ENCODE measurements at places on chromosomes 3 and 15.
A peak's percentile ranks its signal among the peaks of the same experiment; 100 is the strongest.

GRCh38 chr3:171508676-171509075 is 48.5 kb upstream of the TNIK start:
- no peak for DNase-seq

- no peak for DNase-seq
These were observed 2.1 kb upstream of the RHO start for GRCh38 chr3:129526121-129526900.

DNA sequence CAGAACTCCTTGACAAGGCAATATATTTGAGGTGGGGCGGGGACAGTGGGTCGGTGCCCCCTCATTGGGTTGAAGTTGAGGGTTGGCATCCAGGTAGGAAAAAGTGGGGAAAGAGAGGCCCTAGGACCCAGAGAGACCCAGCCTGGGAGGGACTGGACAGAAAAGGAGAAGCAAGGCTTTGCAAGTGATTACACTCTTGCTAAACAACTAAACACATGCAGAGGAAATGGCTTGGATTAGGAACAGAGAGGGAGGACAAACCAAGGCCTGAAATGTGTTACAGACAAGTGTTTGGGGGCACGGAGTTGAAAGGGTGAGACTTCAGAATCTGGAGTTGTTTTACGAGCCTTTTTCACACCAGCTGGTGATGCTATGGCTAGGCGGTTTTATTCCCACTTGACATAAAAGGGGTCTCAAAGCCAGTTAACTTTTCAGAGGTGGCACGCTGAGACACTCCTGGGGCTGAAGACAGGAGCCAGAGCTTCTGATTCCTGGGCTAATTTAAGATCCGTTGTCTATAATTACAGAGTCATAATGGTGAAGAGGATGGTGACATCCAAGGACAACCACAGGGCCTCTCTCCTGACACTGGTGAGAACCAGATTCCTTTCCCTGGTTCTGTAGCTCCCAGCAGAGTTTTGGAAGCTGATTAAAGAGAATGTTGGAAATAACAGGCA is 7.7 kb upstream of the KCTD6 start:
- no peak for DNase-seq

DNA sequence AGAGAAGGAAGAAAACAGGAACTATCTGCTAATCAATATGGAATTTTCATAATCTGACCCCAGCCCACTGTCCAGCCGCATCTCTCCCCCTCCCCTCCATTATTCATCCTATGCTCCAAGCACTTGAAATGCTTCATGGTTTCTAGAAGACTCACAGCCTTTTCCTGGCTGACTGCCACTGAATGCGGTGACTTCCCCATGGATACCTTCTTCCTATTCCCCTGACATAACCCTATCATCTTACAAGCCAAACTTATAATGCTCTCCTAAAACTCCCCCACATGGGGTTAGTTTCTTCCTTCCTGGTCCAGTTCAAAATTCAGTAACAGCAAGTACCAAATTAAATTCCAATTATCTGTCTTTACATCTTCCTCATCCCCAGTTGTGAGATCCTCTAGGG is 31.2 kb upstream of the PTX3 start:
- no peak for DNase-seq

DNA sequence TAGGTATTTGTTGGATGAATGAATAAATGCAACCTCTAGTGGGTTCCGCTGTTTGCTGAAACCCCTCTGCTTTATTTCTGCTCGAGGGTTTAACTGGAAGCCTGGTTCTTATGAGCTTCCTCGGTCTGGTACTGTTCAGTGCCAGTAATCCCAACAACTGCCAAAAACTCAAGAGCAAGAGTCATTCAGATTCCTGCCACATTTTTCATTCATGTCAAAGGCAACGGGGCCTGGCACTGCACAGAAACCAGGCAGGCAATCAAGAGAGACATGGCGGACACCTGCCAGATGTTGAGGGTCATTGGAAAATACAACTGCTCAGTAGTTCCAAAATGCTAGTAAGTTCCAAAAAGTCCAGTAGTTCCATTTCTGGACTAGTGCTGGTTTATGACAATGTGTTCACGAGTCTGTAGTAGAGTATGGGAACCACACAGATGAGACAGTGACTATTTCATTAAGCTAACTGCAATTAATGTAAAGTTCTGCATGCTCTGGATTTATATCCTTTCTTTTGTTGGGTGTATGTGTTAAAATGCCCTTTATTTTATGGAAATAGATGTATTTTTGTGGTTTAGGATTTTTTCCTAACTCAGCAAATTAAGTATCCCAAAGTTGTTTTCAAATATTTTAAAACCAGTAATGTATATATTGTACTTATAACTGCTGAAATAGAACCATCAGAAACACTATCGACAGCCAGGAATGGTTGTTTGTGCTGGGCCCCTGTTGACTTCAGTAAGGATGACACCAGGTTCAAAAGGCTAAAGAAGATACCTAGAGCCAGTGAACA is 22.7 kb upstream of the TMEM41A start:
- DNase-seq = no peak

GRCh38 chr15:64582202-64582601 is 121.8 kb downstream of the ZNF609 start:
- DNase-seq = no peak

- no peak for DNase-seq
These were observed 22.1 kb downstream of the ZNF621 start for GRCh38 chr3:40546816-40547215.

- no peak for DNase-seq
These were observed 12.9 kb upstream of the CPNE9 start for GRCh38 chr3:9690451-9691450.

DNA sequence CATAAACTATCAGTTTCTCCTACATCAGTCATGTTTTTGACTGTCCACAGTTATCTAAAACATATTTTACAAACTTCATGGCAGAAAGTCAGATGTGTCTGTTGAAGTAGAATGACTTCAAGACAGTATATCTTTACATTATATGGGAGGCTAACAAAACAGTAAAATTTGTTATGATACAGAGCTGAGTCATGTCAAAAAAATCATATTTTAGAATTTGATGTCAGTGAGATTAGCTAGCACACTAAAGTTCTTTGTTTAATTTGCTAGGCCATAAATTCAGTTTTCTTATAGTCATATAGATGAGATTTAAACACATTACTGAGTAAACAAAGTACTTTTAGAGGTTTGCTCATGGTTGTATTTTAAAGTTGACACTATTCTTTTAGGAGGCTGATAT is 80.3 kb upstream of the IGSF10 start:
- DNase-seq = no peak

GRCh38 chr15:64502151-64502550 is 41.8 kb downstream of the ZNF609 start:
- no peak for DNase-seq

DNA sequence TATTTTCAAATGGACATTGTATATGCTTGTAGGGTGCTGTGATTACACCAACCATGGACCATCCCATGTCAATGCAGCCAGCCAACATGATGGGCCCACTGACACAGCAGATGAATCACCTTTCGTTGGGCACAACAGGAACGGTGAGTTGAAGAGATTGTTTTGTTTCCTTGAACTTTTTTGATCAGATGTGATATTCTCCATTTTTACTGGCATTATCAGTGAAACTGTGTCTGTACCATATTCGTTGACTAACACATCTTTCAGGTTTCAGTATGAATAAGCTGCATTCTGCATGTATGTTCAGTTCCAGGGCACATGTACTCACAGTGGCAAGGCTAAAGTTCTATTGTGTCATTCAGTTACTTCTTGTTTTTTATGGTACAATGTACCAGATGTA is 655.2 kb downstream of the RBMS3 start:
- no peak for DNase-seq

DNA sequence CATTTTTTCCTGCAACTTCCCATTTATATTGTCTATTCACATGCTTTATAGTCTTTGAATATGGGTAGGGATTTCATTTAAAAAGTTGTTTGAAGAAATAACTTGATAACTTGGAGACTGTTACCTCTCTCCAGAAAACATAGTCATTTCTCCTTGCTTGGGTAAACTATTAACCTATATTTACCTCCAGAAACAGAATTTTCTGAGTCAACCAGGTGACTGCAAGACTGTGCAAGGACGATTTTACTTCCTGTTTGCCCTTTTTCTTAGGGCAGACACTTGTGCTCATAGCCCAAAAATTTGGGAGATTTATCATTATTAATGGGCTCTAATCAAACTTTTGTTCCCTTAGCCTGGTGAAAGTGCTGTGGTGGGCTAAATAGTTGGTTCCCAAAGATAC is 14.3 kb upstream of the MOBP start:
- no peak for DNase-seq

DNA sequence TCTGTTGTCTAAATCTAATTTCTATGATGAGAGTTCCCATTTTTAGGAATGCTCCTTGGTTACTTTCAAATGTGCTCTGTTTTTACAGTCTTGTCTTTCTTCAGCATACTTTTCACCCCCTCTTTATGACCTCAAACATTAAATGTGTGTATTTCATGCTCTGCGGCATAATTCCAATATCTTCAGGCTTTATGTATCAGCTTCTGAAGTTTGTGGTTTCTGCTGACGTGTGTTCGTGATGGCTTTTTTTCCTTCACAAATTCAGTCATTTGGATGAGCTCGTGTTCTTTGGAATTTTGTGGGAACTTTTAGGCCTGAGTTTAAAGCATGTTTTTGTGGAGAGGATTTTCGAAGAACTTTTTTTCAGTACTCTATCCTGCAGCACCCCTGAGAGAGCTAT is 97.7 kb upstream of the CHRNA7 start:
- no peak for DNase-seq

DNA sequence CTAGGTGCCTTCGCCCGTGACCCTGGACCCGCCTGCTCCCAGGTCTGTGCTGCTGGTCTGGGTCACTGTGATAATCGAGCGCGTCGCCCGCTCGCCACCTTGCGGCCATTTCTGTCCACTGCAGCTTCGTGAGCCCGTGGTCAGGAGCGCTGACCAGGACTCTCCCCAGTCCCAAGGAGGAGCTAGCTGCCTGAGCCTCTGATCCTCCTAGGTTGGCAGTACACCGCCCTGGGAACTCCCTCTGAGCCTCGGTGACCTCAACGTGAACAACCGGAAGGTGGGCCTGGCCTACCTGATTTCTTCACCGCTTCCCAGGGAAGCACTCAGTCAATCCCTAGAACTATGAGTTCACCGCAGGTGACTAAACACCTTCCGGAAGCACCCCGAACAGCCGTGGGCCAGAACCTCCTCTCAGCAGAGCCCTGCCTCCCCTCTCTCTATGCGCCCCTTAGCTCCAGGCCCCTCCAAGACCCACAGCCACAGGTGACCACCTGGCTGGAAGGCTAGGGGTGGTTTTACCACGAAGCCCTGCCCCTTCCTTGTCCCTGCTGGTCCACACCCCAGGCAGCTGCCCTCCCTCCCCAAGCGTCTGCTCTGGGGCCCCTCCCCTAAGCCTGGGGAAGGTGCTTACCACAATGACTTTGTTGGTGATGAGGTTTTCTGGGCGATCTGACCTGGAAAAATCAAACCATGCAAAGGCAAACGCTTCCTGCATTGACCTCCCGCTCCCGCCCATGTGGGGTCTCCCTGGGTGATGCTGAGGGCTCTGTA is 9.7 kb downstream of the PLA2G4D start:
- peak; percentile 20 for DNase-seq

DNA sequence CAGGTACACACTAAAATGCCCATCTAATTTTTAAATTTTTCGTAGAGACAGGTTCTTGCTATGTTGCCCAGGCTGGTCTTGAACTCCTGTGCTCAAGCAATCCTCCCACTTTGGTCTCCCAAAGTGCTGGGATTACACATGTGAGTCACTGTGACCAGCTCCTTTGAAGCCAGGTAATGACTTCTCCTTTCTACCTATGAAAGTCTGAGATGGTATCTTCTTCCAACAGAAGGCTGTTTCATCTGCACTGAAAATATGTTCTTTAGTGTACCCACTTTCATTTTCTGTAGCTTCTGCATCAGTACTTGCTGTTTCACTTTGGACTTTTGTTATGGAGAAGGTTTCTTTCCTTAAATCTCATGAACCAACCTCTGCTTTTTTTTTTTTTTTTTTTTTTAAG is 8.8 kb downstream of the OIP5 start:
- no peak for DNase-seq

DNA sequence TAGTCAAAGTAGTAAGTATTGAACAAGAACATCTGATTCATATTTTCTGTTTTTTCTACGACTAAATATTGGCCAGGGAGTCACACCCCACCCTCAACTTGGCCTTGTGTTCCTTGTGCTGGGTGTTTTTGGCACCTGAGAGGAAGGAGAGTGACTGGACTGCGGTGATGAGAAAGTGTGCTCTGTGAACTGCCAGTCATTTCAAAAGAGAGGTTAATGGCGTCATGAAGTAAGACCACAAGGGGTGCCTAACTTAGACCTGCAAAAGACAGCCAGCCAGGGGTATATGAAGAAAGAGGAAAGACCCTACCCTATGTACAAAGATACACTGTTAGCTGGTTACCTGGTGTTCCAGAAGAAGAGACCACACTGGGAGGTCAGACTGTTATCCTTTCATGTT is 58.4 kb upstream of the COL8A1 start:
- no peak for DNase-seq

DNA sequence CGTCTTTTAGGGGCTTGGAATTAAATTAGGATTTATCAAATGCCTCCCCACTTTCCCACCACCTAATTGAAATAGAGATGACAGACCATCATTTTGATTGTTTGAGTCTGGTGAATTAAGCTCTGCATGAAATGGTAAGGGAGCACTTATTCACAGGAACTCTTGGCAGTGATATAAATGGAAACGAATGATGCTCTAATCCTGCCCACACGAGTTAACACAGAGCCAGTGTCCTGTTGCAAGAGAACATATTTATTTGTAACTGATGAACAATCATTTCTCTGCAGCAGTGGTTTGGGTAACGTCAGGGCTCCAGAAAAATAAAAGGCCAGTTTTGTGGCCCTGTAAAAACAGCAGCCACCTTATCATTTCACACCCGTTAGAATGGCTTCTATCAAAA is 163.3 kb downstream of the FEZF2 start:
- no peak for DNase-seq

GRCh38 chr15:96296264-96296663 is 34.2 kb upstream of the NR2F2 start:
- DNase-seq = no peak

DNA sequence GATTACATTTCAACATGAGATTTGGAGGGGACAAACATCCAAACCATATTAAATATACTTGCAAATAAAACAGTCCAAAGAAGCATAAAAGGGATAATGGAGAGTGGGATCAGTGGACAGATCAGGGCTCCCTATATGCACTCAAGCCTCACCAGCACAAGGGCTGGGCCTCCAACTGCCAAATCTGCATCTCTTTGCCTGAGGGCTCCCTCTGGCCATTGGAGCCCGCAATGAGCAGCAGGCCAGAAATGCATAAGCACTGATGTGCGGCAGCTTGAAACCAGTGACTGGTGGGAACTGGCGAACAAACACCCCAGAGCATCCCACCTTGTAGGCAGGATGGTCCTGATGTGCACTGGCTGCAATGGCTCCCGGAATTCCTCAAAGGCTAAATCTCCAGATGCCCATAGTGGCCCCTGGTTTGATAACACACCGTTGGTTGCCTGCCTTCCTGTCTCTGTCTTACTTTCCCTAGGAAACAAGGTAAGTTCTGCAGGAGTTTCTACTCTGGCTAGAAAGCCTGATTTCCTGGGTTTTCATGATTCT is 55.9 kb upstream of the POMGNT2 start:
- no peak for DNase-seq

- no peak for DNase-seq
These were observed 54.6 kb downstream of the UMPS start for GRCh38 chr3:124784686-124785382.

- DNase-seq = no peak
These were observed 47.1 kb upstream of the IL20RB start for GRCh38 chr3:136910697-136911096.

GRCh38 chr15:40252438-40253166 is 13.7 kb downstream of the PAK6 start:
- DNase-seq = no peak

GRCh38 chr15:65413051-65413759 is 9.5 kb downstream of the IGDCC4 start:
- no peak for DNase-seq

All from activated CD4-positive, alpha-beta T cell treated with anti-CD3 and anti-CD28 coated beads, Interleukin-2, amount 50 U/mL, for 24 hours (primary cell).